ENCODE measurements at places on chromosomes 6 and 20.

DNA sequence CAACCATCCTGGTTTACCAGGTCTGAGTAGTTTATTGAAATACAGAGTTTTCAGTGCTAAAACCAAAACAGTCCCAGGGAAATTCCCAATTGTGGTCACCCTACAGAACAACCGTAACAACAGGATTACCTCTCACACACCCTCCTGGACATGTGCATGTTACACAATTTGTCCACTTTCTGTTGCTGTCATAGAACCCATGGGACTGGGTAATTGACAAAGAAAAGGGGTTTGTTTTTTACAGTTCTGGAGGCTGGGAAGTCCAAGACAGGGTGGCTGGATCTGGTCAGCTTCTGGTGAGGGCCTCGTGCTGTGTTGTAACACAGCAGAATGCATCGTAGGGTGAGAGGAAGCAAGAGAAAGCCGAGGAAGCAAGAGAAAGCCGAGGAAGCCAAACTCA lies 9.1 kb upstream of the ADA start:
- DNase-seq: no peak

DNA sequence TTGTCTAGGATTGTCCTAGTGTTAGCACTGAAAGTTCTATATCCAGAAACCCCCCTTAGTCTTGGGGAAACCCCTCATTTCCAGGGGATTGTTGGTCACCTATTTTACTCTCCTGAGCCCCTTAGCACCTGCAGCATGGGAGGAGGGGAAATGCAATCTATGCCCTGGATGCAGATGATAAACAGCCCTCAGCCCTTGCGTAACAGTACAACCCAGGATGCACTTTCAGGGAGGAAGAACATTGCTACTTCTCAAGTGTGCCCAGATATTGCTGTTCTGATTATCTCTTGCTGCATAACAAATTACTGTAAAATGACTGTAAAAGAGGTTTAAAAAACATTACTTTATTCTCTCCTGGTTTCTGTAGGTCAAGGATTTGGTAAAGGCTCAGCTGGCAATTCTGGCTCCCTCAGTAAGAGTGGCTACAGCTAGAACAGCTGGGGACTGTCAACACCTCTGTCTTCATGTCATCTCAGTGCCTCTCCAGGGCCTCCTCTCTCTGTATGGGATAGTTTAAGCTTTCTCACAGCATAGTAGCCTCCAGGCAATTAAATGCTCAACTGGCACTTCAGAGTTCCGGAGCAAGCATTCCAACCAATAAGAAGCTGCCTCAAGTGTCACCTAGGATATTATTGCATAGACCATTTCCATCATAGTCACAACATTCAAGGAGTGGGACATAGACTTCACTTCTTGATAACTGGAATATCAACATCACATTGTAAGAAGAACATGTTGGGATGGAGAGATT lies 117.8 kb upstream of the FOXO3 start:
- DNase-seq: no peak

- no peak for DNase-seq
These were observed 40.0 kb downstream of the BICRAL start for GRCh38 chr6:42821846-42822245.

- DNase-seq: no peak
These were observed 411.8 kb downstream of the MMUT start for GRCh38 chr6:49051281-49051680.

- peak; percentile 64 for DNase-seq
These were observed at the start of gene CUL9 for GRCh38 chr6:43181942-43182860. CUL9 (plus strand) TSS chr6:43182196; CDS start chr6:43184311, 2,115 bp downstream.

GRCh38 chr20:19688031-19688806 lies 69.8 kb upstream of the RIN2 start:
- DNase-seq: peak; percentile 35

GRCh38 chr6:43399932-43400487 lies 27.3 kb upstream of the ABCC10 start:
- no peak for DNase-seq

GRCh38 chr20:34300256-34300806 lies 2.8 kb downstream of the AHCY start:
- DNase-seq: no peak

- DNase-seq: no peak
These were observed 1.8 kb downstream of the NANP start for GRCh38 chr20:25622049-25622448.

- no peak for DNase-seq
These were observed 89.3 kb downstream of the MRPL14 start for GRCh38 chr6:44037847-44038542.

DNA sequence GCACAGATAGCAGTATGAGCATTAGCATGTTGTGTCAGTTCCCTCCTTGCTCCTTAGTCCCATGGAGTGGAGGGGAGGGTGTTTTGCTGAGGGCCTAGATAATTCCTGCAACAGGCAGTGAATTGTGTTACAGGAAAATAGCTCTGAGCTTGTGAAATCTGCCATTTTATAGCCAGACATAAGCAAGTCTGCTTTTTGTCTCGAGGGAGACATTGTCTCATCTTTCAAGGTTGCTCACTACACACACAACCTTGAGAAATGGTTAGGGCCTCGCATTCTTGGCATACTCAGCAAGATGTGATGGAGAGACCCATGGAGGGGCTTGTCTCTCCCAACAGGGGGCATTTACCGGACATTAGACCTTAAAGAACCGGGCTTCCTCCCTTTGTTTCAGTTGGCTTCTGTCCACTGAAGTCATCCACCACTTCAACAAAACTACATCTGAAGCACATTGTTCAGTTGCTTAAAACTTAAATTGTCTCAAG lies 108.0 kb upstream of the FOXO3 start:
- DNase-seq: no peak

- no peak for DNase-seq
These were observed 1.2 kb downstream of the SMIM29 start for GRCh38 chr6:34247481-34248197.

DNA sequence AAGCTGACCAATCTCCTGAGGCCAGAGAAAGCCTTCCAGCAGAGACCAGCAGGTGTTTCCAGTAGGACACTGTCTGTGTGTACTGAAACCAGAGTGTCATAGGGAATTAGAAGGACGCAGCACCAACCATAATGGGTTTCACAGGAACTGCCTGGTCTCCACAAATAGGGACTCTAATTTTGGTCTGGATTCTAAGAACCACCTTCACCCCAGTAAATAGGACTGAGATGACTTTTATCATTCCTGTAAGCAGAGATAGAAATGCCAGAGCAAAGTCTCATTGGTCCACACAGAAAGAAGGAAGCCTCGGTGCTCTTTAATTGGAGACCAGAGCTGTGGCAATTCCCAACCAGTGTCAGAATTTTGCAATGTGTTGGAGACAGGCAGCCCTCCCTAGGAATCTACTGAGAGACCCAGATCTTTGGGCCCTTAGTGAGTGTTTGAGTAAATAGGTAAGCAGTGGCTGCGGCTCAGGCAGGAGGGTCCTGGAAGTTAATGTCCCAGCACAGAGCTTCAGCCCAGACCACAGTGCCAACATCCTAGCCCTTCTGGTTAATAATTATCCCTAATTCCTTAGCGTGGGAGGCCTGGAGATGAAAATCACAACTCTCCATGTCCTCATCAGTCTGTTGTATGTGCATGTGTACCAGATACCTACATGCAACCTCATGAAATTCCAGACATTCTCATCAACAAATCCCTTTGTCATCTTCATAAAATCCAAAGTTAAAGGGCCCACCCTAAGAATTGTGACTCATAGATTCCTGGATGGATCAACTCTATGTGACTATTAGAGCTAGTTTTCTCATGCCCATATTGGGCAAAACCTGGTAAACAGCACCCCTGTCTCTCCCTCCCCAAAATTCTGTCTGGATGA lies 81.2 kb downstream of the UNC5CL start:
- DNase-seq: no peak

DNA sequence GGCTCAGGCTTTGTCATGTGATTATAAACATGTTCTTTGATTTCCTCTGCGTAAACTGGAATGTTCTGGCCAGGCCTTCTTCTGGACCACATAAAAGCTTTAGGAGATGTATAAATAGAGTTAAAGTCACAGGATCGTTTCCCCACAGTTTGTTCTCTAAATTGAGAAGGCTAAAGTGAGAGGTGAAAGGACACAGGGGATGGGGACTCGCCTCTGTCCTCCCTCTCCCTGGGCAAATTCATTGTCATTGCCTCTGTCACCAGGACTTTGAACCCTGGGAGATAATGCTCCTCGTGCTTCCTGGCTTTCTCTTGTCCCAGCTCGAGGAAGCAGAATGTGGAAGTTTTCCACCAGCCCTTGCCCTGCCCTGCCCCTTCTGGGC lies 20.3 kb upstream of the ZFAND3 start:
- DNase-seq: no peak

DNA sequence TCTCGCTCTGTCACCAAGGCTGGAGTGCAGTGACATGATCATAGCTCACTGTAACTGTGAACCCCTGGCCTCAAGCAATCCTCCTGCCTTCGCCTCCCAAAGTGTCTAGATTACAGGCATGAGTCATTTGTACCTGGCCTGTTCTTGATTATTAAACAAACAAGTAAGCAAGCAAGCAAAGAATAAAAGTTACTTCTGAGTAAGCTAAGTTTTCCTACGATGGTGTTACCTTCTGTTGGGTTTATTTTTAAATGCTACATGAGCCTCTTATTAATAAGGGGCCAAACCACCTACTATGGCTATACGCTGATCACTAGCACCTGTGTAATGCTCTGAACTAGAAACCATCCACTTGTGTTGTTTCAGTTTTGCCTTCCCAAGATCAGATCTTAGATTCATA lies 50.8 kb downstream of the IL22RA2 start:
- no peak for DNase-seq

- DNase-seq: no peak
These were observed 187.1 kb upstream of the MAN1A1 start for GRCh38 chr6:119536666-119537065.

- no peak for DNase-seq
These were observed 142.9 kb downstream of the HACE1 start for GRCh38 chr6:104716858-104717257.

DNA sequence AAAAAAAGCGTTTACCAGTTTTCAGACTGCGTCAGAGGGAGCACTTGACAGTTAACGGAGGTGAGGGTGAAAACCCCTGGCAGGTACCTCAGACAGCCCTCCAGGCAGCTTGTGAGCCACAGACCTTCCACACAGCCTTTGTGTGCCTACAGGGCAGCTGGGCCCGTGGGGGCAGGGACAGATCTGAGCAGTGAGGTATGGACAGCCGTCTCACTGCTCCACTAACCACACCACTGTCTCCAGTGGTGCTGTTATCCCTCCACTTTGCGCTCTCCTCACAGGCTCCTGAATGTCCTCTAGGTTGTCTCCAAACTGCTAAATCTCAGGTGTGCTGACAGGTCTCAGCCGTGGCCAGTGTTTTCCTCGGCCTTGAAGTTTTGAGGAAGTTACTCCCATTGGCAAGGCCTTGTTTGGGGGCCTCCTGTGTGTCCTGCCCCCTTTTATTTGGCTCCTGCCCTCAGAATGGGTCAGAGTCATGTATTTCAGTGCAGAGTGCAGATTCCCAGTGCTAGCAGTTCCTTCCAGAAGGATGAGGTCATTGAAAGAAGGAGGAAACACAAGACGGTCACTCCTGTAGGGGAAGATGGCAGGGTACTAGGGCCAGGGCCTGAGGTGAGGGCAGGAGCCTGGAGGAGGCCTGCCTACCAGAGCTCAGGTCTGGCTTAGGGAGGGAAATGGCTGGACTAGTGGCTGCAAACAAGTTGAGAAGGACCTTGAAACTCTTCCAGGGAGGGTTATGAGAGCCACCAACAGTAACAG lies 11.8 kb downstream of the GFRA4 start:
- no peak for DNase-seq

GRCh38 chr6:134936931-134937330 lies 13.0 kb downstream of the ALDH8A1 start:
- DNase-seq: no peak

DNA sequence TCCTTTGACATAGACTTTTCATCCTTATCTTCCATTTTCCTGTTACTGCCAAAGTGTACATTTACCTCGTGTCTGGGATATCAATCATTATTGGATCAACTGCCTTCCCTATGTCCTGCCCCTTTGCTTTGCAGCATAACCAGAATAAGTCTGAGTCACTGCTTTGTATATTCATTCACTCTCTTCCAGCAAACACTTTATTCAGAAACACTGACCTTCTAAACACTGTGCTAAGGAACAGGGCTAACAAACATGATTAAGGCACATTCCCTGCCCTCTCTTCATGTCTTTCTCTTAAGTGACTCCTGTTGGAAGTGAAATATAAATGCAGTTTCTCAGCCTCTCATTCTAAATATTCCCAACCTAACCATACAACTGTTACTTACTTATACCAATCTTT lies 66.9 kb downstream of the COL19A1 start:
- no peak for DNase-seq

- no peak for DNase-seq
These were observed 32.5 kb upstream of the PIM1 start for GRCh38 chr6:37137201-37138090.

GRCh38 chr6:119676230-119676629 lies 326.7 kb upstream of the MAN1A1 start:
- DNase-seq: no peak

DNA sequence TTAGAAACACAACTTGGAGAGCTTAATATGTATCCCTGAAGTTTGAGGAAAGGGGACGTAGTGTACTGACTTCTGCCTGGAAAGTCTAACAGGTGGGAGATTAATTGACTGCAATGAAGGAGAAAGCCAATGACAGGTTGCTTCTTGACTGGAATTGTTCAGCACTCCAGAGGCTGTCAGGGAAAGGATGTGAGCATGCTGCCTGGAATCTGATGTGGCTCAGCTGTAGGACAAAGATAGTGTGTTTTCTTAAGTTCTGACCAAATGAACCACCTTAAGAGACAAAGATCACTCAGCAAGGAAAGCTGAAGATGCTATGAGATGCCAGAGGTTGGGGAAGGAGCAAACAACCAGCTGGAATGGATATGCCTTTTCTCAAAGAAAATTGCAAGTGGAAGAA lies 185.8 kb downstream of the PHF3 start:
- no peak for DNase-seq

DNA sequence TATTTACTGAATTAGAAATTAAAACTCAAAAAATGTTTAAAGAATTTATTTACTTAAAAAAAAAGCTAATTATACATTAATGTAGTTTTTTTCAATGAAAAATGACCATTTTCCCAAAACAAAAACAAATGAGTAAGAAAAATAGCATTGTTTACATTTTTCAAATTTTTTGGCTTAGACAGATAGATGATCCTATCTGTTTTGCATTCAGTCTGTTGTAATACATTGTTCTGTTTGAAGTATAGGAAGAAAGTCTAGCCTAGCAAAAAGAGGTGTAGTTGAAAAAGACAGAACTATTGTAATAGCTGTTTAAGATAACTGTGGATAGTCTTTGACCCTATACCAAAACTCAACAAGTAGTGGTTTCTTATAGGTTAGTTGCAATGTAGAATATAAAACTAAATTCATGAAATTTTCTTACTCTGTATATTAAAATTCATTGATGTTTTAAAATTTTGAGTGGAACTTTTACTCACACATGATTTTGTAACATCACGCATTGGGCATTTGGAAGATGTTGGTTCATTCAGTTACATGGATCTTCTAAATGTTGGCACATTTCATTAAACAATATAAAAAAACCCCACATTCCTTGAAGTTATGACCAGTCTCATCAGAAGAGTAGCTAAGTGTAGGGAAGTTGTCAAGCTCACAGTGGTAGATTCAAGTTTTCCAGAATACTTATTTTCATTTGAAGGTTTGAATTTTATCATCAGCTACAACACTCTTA lies 62.0 kb downstream of the KCNS1 start:
- DNase-seq: no peak

Measured in omental fat pad (tissue), 4 donors.